Stimulated activated CD4-positive, alpha-beta T cell treated with anti-CD3 and anti-CD28 coated beads, Interleukin-12 subunit alpha, Interleukin-12 subunit beta, amount 100 ng/mL, for 24 hours (primary cell): ENCODE measurements at places on chromosomes 7 and 10.

DNA sequence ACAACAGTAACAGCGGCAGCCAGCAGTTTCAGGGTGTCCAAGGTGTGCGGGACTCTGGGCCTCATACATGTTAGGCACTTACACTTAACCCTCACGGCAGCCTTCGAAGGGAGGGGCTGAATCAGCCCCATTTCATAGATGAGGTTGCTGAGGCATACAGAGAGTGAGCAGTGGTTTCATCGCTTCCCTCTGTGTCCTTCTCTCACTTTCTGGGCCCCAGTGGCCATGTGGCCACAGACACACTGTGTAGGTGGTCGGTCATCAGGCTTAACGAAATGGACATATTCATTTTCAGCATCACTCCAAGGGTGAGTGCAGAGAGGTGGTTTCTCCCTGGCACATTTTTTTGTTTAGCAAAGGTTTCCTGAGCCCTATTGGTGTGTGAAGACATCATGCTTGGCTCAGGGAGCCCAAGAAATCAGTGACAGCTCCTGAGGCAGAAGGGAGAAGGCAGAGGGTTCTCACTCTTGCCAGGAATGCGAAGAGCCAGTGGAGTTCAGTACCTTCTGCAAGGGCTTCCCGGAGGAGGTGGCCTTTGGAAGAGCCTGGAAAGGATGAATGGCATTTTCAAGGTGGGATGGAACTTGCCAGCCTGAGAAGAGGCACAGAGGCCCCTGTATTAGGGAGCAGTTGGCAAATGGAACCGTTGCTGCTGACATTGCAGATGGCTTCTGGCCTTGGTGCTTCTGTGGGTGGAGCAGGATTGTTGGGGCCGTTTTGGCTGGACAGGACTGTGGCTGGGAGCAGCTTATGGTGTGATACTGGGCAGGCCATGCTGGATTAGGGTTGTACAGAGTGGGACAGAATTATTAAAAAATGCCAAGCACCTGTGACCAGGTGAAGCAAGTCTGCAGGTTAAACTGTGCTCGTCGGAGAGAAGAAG is 61.7 kb upstream of the PPIF start:
- no peak for DNase-seq

DNA sequence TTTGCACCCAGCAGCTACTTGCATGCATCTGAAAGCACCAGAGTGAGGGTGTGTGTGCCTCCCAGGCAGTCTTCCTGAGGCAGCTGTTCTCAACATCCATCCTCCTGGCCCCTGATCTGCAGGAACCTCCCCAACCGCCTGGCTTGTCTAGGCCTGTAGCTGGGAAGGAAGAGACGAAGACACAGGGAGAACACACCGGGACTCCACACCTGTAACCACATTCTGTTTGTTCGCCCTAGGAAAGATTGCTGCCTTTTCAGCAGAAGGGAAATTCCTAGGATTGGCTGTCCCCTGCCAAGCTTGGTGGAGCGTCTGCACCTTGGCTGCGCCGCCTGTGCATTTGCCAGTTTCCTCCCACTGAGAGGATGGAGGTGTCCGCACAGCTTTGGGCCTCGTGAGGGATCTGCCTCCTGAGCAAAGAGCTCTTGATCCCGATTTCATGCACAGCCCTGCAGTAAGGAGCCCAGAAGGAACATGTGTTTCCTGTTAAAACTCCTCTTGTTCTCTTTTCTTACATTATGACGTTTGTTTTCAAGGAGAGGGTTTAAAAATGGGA is 154.6 kb downstream of the TPST1 start:
- no peak for DNase-seq

DNA sequence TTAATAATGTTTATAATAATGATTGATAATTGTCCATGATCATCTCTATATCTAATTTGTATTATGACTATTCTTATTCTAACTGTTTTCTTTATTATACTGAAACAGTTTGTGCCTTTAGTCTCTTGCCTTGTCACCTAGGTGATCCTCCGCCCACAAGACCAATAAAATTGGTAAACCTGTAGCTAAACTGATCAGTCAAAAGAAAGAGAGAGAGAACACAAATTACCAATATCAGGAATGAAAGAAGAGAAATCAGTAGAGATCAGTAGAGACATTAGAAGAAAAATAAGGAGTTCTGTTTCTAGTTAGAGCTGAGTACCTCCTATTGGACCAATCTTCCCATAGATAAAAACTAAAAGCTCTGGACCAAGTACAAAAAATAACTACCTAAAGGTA is 6.1 kb upstream of the COA1 start:
- DNase-seq, result no peak

DNA sequence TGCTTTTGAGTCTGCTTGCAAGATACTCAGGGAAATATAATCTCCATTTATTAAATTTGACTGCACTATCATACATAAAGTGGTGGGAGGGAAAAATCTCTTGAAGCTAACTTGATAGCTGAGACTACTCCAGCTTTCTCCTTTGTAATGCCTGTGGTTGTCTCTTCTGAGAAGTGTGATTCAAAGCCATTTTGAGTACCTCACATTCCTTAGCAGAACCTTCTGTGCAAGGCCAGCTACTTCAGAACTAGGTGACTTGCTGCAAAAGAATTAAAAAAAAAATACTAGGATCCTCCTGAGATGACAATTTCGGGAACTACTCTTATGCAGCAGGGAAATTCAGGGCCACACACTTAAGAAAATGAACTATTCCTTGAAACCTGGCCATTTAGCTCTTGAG is 294.8 kb downstream of the MDFIC start:
- DNase-seq, result no peak

- no peak for DNase-seq
Measured at GRCh38 chr7:155178096-155178495, 108.0 kb downstream of the HTR5A start.
